ENCODE measurements at places on chromosomes 16 and 17.

GRCh38 chr16:73064212-73064993, 16.5 kb upstream of the ZFHX3 start:
- no peak for DNase-seq

GRCh38 chr16:87186446-87186845, 130.7 kb downstream of the C16orf95 start:
- DNase-seq = no peak

GRCh38 chr16:17358355-17358754, 112.4 kb downstream of the XYLT1 start:
- no peak for DNase-seq

GRCh38 chr17:36629252-36629847, 28.0 kb downstream of the MRM1 start:
- peak; percentile 85 for DNase-seq

GRCh38 chr16:8816967-8817655, 19.5 kb downstream of the PMM2 start:
- DNase-seq = no peak

- no peak for DNase-seq
These were observed 26.2 kb upstream of the CCL1 start for GRCh38 chr17:34389126-34389750.

DNA sequence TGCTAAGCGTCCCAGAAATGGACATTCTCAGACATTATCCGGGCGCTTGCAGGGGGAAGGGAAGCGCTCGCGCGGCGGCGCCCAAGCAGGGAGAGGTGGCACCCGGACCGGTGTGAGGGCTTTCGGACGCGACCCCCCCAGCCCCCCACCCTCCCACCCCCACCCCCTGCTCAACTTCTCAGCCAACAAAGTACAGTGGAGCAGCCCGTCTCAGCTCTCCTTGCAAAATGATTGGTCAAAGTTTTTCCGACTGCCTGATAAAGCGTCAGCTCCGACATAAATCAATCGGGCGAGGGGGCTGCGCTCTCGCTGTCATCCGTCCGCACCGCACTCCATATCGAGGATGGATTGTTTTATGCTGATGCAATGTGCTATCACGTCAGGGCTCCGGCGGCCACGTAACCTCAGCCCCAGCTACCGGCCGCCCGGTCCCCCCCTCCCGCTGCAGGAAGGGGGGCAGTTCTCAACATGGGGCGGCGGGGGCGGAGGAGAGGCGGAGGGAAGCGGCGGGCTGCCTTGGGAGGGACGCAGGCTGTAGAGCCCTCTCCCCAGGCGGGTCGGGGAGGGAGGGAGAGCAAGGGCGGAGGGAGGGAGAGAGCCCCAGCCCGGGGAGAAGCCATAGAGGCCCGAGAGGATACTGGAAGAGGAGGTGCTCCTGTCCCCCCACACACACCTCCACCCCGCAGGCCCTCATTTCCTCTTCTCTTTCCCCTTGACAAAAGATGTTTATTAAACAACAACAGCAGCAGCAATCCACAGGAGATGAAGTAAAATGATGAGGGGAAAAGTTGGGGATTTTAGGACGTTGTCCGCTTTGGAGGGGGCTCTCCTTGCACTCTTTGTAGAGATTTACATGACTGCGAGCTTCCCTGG, at the start of gene HOXB9:
HOXB9 (minus strand) TSS at position 114 of the 873 bp plus-strand sequence; CDS start at position 25, 89 bp downstream.
- DNase-seq = no peak

GRCh38 chr16:22075043-22075757, 17.1 kb upstream of the VWA3A start:
- no peak for DNase-seq

- no peak for DNase-seq
These were observed 1.4 kb downstream of the PLSCR3 start for GRCh38 chr17:7392696-7393612.
